Lower leg skin (tissue), 4 donors: ENCODE measurements at places on chromosomes 7 and 10.

- DNase-seq: no peak
Observed at GRCh38 chr7:129785685-129786514, 166.9 kb downstream of the UBE2H start.

GRCh38 chr7:93728292-93728691, 153.8 kb upstream of the CALCR start:
- no peak for DNase-seq

DNA sequence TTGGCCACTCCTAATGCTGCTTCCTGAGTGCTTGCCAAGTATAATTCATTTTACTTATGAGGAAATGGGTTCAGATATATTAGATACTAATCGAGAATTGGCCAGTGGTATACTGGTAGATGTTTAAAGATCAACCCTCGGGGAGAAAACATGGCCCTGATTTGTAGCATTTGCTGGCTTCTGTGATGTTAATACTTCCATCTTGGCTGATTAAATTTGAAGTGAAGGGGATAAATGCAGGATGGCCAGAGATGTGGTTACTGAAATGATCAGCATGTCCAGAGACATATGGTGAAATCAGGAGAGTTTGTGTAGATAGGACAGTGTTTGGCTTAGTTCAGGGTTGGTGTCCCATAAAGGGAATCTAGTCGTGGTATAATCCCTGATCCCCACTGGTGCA, 11.2 kb downstream of the UBE2D4 start:
- no peak for DNase-seq

DNA sequence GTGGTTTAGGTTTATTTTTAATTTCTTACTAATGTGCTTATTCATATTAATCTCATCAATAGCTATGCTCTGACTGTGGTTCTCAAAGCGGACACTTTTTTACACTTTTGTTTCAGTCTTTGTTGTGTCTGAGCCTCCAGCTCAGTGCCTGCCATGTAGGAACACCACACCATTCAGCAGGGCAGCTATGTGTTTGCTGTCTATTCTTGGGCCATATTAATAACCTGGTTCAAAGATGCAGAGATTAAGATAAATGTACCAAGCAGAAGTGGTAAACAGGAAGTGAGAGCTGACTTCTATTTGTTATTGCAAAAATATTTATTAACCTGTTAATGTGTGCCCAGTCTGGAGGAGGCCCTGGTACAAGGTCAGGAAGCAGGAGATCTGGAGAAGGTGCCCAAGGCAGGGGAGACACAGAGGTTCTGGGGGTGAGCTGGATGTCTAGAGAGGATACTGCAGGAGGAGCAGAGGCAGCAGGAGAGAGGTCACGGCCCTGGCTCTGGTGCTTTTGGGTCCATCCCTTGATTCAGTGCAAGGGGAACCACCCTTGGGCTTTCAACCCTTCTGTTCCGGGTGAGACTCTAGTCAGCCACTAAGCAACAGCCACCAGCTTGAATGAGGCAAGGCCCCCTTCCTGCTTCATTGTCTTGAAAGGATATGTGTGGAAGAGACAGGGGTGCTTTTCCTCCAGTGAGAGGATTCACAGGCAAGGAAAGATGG, 1.9 kb downstream of the TBXAS1 start:
- no peak for DNase-seq

GRCh38 chr10:86706401-86706841, 38.1 kb downstream of the LDB3 start:
- DNase-seq: no peak

GRCh38 chr7:92973974-92974373, 137.6 kb upstream of the CDK6 start:
- no peak for DNase-seq

DNA sequence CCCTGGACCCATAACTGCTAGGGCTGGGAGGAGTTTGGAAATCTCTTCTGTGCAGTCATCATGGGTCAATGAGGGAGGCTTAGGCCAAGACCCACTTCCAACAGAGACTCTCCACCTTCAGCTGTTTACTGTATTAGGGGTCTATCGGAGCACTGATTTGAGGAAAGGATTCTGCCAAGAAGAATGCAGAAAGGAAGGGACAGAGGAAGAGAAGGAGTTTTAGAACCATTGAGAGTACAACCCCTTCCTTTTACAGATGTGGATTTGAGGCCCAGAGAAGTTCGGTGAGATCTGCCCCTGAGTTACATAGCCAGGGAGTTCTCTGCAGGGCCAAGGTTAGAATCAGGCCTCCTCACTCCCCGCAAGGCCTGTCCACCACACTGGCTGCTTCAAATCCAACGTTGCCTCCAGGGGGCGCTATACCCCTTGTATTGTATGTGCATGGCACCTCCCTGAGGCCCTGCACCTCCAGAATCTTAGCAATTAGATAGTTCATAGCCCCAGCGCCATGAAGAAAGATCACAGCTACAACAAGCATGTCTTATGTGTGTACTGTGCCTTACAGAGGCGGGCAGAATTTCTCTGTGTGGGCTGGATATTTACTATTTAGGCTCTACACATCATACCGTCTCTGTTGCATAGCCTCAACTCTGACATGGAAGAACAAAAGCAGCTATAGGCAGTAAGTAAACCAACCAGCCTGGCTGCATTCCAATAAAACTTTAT, 246.8 kb downstream of the SKIDA1 start:
- peak; percentile 95 for DNase-seq

GRCh38 chr10:121927318-121927840, 452 bp downstream of the ATE1 start:
- peak; percentile 89 for DNase-seq

- no peak for DNase-seq
Observed at GRCh38 chr10:84194424-84195043, at the start of gene CDHR1. TSS of gene CDHR1 (plus strand) at chr10:84194537. CDS start at chr10:84194761, 224 bp downstream.

GRCh38 chr7:157432541-157432956, 95.7 kb downstream of the DNAJB6 start:
- peak; percentile 45 for DNase-seq

GRCh38 chr10:43322331-43322730, 49.1 kb upstream of the FXYD4 start:
- no peak for DNase-seq

- no peak for DNase-seq
Observed at GRCh38 chr7:135208102-135208793, 3.1 kb downstream of the WDR91 start.

GRCh38 chr7:136698231-136698630, 170.2 kb upstream of the CHRM2 start:
- DNase-seq: no peak

DNA sequence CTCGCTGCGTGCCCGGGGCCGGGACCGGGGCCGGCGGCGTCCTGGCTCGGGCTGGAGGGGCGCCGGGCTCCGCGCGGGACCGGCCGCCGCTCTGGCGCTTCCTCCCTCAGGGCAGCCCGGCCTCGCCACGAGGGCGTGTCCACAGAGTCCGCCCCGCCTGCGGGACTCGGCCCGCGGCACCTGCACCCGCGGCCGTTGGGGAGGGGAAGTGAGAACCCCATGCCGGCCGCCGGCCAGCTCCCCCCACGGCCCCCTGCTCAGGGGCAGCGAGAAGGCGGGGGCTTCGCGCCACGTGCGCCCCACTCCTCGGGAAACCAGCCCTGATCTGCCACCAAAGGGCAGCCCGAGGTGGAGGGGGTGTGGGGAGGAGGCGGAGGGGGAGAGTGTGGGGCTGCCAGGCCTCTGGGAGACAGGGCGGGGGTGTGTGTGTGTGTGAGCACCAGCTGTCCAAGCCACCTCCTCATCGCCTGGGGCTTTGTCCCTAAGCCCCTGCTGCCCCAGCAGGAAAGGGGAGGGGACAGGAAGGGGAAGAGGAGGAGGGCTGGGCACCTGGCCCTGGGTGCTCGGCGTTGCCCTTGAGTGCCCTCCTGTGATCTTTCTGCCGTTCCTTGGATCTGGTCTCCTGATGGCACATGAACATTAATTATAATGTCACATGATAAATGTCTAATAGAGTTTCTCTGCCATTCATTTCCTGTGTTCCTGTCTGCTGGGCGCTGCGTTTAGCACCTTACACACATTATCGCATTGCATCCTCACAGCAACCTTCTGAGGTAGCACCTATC, at the start of gene PIK3AP1:
TSS of gene PIK3AP1 (minus strand) at position 93 of the 785 bp plus-strand sequence. CDS start 120 bp downstream, outside the sequence.
- DNase-seq: peak; percentile 90

DNA sequence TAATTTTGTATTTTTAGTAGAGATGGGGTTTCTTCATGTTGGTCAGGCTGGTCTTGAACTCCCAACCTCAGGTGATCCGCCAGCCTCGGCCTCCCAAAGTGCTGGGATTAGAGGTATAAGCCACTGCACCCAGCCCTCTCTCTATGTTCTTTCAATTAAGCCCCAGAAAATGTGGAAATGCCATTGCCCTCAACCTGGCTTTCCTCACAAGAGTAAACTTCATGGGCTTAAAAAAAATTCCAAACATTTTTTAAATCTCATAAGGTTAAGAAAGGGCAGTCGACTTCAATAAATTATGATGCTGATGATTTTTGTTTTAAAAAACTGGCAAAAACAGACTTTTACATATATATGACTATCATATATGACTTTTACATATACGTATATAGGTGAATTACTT, 107.6 kb downstream of the TES start:
- no peak for DNase-seq

GRCh38 chr10:44689368-44689767, 221.8 kb upstream of the TMEM72 start:
- DNase-seq: no peak

- no peak for DNase-seq
Observed at GRCh38 chr10:3933733-3934132, 148.7 kb upstream of the KLF6 start.

DNA sequence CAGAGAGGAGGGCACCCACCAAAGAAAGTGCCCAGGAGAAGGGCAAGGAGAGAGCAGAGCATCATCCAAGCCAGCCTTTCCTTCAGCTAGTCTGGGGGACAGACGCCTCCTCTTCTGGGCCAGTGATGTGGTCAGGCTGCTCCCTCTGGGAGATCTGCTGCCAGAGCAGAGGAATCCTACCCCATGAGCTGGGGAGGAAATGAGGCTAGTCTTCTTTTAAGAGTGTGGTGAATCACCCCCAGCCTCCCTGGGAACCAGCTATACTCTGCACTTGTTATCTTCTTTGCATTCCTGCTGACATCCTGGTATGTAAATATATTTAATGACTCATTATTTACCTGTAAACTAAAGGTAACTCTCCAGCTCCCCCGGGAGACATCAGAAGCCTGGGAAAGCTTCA, 41.6 kb upstream of the EPHB6 start:
- no peak for DNase-seq

DNA sequence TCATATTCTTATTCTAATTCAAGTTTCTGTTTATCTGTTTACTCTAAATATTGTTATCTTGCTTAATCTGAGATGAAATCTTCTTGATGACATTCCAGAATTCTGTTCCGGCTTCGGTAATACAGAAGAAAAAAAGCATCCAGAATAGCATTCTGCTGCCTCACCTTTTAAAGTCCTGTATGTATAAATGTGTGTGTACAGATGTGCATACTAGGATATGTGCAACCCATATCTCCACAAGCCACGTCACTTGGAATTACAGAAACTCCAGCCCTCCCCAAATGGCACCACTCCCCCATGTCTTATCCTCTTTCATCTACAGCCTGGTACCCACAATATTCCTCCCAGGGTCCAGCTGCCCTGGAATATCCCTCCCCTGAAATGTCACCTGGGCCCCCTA, 27.9 kb upstream of the USP6NL start:
- no peak for DNase-seq

GRCh38 chr7:115707258-115708012, 323.1 kb downstream of the TFEC start:
- DNase-seq: no peak

- DNase-seq: peak; percentile 52
Observed at GRCh38 chr10:86261470-86261869, 105.1 kb downstream of the GRID1 start.

DNA sequence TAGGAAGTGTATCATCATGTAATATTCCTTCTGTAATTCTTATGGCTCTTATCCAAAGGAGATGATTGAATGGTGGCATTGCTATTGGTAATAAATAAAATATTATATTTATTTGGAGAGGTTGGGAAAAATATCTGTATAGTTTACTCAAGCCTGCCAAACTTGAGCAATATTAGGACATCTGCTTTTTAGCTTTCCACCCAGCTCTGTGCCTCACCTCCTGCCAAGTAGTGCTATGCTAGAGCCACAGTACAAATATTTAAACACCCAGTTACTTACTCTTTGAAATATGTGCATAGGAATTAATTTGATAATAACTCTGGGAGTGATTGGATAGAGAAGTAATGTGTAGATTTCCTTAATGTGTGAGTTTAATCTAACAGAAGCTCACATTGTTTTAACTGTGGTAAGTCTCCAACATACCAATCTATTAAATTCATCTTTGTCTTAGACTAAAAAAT, 129.2 kb downstream of the BBS9 start:
- no peak for DNase-seq

DNA sequence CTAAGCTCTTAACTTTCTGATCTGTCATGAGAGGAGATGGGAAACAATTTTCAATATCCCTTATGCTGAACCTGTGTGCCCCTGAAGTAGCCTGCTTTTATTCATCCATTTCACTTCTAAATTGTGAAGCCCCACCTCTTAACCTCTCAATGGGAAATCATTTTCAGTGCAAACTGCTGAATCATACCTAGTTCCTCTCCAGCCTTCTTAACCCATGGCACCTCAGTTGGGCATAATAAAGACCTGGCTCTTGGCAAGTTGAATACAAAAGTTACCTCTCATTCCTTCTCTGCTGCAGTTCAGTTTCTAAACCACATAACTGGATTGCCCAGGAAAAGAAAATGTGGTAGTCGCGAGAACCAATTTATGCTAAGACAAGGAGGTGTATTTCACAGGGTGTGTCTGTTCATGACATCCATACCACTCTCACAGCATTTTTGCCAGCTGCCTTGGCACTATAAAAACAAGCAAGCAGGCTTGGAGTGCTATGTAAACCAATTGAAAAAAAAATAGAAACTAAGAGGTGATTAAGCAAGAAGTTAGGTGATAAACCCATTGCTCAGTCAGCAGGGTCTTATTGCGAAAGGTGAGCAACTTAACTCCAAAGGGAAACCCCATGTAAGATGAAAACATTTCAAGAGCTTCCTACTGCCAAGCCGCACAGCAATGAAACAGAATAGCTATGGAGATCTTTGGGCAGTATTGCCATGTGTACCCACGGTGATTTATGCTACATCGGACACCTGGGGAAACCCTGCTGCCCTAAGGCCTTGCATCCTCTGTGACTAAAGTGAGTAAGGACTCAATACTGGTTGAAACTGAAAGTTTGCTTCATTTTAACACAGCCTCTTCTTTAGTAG, 57.0 kb upstream of the DKK1 start:
- no peak for DNase-seq

- no peak for DNase-seq
Observed at GRCh38 chr7:68840991-68841390, 757.3 kb upstream of the AUTS2 start.

DNA sequence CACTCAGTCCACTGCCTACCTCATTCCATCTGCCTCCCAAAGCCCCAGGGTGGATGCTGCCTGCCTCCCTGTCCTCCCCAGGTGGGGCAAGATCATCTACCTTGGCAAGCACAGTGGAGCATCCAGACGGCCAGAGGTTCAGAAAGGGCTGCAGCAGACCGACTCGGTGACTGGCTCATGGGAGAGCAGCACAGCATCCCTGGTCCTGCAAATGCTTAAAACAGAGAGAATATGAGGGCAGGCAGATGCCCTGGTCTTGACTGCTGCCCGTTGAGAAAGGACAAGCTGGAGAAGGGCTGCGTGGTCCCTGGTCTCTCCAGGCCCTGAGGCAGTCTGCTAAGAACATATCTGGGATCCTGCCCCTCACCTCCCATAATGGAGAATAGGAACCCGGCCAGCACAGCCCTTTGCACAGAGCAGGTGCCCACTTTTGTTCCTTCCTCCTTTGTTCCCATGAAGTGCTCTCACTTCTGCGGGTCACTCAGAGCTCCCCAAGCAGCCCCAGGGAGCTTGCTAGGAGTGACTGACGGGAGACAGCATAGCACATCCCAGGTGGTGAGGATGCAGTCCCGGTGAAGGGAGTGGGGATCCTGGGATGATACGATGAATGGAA, 1.4 kb downstream of the HPS1 start:
- DNase-seq: no peak

GRCh38 chr7:140404565-140405065, 757 bp downstream of the RAB19 start:
- DNase-seq: no peak
